ENCODE measurements at places on chromosomes 12 and 14.

DNA sequence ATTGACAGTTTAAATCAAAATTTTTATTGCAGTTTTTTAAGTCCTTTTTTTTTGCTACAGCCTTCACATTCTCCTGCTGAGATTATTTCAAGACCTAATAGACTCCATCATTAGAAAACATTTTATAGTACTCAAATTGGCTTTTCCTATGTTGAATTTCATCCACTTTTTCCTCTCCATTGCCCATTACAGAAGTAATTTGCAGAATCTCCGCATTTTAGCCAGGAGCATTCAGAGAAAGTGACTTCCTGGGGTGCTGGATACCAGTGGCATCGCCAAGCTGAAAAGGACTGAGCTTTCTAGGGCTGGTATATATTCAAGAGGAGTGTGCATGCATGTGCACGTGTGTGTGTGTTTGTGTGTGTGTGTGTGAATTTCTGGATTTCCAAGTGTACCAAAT lies 340.8 kb downstream of the PDZRN4 start:
- no peak for DNase-seq

GRCh38 chr14:21038441-21039422 lies 3.4 kb upstream of the RNASE7 start:
- DNase-seq = no peak

GRCh38 chr12:62847709-62848108 lies 87.2 kb downstream of the PPM1H start:
- DNase-seq = no peak

DNA sequence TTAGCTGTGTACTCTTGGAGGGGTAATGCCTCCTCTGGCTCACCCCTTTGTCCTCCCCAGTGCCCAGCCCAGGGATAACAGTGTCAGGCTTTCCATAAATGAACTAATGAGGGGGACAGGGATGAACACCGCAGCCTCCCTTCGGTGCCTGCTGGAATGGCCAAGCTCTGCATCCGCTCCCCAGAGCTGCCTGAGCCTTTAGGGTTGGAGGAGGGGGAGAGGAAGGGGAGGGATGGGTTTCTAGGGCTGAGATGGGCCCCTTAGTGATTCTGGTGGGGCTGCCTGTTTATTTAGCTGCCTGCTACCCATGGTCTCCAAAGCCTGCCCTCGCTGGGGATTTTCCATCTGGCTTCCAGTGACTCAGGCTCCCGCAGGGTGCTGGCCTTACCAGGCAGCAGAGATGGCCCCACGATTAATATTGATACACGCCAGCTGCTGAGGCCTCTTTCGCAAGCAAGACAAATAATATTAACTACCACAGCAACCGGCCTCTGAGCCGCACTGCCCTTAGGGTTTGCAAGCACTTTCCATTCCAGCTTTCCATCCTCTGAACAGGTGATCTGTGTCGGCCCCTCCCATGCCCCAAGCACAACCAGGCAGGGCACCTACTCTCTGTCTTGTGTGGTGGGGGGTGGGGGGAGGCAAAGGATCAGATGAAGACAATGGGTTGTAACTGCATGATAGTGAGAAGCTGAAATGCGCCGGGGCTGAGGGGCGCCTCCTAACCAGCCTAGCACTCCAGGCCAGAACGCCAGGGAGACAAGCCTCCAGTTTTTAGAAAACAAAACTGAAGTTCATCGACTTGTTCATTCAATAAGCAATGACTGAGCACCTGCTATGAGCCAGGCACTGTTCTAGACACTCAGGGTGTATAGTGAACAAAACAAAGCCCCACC lies 56.7 kb downstream of the C14orf132 start:
- no peak for DNase-seq

DNA sequence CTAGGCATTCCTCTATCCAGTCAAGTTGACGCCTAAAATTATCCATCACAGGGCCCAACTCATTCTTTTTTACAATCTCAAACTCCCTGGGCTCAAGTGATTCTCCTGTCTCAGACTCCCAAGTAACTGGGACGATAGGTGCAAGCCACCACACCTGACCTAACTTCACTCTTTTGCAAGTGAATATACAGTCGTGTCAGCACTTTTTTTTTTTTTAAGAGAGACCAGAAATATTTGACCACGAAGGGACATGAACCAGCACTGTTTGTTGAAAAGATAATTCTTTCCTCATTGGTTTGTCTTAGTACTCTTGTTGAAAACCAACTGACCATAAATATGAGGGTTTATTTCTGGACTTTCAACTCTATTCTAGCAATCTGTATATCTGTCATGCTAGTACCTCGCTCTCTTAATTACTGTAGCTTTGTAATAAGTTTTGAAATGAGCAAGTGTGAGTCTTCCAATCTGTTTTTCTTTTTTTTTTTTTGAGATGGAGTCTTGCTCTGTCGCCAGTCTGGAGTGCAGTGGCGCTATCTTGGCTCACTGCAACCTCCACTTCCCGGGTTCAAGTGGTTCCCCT lies 14.0 kb downstream of the PTGR2 start:
- DNase-seq = no peak

DNA sequence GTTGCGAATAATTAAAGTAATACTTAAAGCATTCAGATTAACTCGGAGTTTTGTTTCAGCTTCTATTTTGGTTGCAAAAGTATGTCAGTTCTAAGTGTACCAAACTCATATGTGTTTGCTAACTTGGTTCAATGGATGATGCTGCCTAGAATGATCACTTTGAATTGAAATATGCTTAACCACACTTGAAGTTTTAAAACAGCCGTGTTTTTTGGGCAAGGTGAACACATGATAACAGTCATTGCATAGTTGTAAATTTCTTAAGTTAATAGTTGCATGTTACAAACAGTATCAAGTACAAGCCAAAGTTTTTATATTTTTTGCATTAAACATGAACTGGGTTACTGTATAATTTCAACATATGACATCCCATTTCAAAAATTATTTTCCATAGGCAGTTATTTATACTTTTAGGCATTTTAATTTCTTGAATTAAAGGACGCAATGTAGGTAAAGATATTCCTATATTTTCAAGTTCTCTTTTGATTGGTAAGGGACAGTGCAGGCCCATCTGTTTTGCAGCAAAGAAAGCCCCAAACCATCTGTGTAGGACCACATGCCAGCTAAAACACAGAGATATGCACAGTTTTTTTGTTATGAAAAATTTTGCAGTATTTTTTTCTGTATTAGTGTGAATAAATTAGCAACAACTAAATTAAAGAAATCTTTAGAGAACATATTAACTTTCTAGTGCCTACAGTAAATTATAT lies 575.5 kb downstream of the PRKD1 start:
- no peak for DNase-seq

DNA sequence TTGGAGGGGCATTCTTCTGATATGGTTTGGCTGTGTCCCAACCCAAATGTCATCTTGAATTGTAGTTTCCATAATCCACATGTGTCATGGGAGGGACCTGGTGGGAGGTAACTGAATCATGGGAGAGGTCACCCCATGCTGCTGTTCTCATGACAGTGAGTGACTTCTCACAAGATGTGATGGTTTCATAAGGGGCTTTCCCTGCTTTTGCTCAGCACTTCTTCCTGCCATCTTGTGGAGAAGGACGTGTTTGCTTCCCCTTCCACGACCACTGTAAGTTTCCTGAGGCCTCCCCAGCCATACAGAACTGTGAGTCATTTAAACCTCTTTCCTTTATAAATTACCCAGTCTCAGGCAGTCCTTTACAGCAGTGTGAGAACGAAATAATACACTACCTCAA lies 382.4 kb downstream of the VRK1 start:
- DNase-seq = no peak

DNA sequence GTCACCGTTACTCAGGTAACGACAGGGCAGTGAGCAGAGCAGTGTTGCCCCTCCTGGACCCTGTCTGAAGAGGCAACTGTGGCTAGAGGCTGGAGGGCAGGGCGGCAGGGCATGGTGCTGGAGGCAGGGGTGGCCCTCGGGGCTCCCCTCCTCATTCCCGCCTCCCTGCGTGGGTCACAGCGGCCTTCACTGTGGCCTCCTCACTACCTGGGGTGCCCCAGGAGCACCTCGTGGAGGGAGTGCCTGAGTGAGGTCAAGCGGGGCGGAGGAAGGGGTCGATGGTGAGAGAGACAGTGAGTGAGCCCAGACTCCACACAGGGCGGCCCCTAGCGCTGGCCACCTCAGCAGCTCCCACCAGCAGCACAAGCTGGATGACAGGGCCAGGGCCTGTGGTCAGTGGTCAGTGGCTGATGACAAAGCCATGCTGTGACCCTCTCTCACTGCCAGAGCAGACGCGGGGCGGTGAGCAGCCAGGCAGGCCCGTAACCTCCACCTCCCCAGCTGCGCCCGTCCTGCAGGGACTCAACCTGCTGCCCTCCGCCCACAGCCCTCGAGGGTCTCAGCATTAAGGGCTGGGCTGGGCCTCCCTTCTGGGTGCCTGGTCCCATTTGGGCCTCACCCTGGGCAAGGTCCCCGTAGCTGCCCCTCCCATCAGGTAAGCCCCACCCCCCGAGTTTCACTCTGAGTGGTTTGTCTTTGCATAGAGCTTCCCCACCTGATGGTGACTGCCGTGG lies 17.8 kb downstream of the GPR132 start:
- DNase-seq = no peak

- no peak for DNase-seq
Observed at GRCh38 chr14:74599321-74599761, 12.7 kb downstream of the LTBP2 start.

DNA sequence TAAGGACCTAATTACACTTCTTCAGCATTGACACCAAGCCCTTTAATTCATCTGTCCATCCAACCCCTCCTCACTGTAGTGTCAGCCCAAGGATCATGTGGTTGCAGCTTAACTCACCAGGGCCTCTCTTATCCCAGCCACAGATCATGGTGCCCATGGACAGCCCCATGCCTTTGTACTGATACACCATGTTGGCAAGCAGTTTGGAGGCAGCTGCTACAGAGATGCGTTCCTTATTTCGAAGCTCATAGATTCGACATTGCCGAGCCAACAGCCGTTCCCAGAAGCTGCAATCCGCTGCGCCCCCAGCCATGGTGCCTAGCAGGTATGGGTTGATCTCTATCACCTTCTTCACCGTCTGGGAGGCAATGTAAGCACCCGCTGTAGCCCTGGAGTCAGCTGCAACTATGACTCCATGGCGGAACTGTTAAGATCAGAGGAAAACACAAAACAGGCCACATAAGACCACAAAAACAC lies 1.4 kb downstream of the PSMB5 start:
- DNase-seq = no peak

DNA sequence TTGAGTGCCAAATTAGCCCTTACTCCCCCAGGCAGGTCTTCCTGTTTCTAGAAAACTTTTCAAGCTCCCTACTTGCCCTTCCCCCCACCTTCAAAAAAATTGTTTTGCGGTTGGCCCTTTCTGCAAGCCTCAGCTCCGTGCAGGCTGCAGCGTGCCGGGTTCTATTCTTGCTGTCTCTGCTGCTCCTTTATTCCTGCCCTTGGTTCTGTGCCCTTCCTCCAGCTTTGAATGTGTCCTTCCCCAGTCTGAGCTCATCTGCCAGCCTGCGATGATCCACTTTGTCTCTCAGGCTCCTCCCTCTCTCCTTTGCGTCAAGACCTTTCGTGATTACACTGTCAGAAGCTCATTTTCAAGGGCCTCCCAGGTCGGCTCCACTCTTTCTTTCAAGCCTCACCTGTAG lies 98.6 kb downstream of the IRF2BPL start:
- no peak for DNase-seq

DNA sequence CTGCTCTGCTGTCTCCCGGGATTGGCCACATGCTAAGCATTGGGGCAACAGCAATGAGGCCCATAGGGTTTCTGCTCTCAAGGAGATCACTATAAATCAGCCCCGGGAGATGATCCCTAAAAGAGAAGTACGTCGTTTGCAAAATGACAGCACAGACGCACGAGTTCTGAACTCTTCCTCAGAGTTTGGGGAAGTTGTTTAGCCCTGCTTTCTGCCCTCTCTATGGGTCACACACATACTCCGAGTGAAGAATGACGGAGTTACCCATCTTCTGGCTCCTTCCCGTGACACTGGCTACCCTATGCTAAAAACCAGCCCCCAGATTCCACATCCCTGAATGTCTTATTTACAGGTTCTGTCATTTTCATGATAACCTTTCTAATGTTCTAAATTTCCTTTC lies 258.0 kb upstream of the PLEKHG7 start:
- DNase-seq = no peak

DNA sequence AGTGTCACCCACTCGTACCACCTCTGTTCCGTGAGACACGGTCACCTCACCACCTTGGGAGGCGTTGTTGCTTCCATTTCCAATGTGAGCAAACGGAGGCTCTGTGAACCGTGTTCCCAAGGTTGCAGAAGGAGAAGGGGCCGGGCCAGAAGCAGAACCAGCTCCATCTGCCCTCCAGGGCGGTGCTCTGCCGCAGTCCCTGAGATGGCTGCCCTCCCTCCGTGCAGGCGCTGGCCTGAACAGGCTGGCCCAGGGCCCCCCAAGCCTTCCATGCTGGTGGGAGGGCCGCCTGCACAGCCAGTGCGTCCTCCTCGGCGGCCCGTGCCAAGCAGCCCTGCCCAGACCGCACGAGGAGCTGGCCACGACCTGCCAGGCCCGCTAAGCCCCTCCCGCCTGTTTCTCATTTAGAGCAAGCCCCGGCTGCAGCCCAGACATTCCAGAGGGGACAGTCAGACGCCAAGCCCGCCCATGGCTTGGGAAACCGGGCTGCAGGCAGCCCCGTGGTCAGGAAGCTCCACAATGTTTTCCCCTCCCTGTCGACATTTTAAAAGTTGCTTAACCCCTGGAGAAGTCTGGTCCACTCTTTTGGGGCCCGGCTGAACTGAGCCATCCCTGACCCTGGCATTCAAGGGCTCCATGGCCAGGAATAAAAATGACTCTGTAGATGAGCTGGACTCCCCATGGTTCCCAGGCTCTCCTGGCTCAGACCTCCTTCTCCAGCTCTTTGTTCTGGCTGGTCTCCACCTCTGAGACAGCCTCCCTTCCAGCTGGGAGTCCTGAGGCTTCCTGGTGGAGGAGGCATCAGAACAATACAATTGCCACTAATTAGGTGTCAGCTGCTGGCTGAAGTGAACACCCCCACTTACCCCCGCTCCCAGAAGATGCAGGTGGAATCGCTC lies 236.0 kb downstream of the BCL11B start:
- DNase-seq = no peak

DNA sequence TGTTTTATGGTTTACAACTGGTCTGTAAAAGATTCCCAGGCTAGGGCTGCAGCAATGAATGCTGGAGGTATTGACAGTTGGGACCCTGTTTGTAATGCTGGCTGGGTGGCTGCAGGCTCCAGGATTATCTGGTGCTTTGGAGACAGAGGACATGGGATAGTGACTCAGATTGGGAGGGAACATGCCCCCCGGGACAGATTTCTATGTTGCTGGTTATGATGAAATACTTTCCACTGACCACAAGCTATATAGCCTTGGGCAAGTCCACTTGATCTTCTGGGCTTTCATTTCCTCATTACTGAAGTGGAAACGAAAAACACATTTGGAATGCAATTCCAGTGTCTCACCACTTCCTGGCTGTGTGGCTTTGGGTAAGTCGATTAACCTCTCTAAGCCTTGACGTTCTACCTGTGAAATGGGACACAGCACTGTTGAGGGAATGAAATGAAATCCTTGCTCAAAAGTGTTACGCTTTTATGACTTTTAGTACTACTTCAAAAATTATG lies 6.3 kb upstream of the TPCN1 start:
- no peak for DNase-seq

GRCh38 chr12:46535907-46536306 lies 163.3 kb upstream of the SLC38A2 start:
- DNase-seq = no peak

- DNase-seq = no peak
Observed at GRCh38 chr12:108582978-108583770, 14.7 kb downstream of the TMEM119 start.

Data from activated CD8-positive, alpha-beta memory T cell treated with anti-CD3 and anti-CD28 coated beads for 48 hours (primary cell).